Right ventricle myocardium inferior (tissue), 1 donor: ENCODE measurements at places on chromosomes 11 and 22. TPM values are rescaled to one million over a fixed set of nuclear protein-coding genes. Genes with fewer than 3 reads are reported as not detected.

GRCh38 chr11:133425245-133425644 is 107.1 kb downstream of the OPCML start:
- no peak for DNase-seq

DNA sequence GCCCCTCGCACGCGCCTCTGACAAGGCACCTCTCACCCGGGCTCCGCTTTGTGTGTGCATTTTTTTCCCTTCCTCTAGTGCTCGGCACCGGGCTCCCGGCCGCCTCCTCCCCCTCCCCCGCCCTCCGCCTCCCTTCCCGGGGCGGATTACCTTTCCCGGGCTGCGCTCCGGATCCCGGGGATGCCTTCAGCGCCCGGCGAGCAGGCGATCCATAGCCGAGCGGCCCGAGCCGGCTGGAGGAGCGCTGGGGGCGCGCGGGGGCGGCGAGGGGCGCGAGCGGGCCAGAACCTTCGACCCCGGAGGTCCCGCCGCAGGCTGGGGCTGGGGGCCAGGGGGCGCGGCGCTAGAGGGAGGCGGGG is 282 bp downstream of the MPPED2 start:
- DNase-seq, result no peak

Gene CRYBA4
- not detected for total RNA-seq

Gene GLYAT
- 1.4 TPM for total RNA-seq
